ENCODE measurements at places on chromosomes 5 and 9.

- no peak for DNase-seq
Measured at GRCh38 chr5:51487952-51488351, 104.7 kb downstream of the ISL1 start.

- no peak for DNase-seq
Measured at GRCh38 chr5:83312663-83313062, 158.9 kb upstream of the VCAN start.

GRCh38 chr5:5025098-5025773 lies 114.9 kb upstream of the ADAMTS16 start:
- no peak for DNase-seq

DNA sequence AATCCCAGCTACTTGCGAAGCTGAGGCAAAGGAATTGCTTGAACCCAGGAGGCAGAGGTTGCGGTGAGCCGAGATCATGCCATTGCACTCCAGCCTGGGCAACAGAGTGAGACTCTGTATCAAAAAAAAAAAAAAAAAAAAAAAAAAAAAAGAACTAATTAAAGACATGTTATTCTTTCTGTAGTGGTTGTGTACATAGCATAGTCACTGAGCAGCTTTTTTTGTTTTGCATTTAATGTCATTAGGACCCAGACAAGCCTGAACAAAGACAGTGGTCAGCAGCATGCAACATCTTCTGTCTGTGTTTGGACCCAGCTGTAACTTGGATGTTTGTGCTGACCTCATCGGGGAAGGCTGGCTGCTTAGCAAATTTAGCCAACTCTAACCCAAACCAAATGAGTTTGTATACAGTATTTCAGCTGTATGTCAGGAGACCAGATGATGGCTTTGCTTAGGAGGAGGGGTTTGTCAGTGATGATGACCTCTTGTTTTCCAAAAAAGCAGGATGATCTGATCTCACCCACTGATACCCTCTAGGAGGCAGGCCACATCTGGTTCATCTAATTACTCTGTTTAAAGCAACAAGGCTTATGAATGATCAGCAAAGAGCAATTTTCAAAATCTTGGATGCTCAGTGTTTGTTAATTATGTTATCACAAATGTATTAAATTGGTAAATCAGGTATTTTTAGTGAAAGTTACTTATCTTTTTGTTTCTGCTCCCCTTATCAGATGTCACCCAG lies 39.5 kb downstream of the SNCAIP start:
- no peak for DNase-seq

DNA sequence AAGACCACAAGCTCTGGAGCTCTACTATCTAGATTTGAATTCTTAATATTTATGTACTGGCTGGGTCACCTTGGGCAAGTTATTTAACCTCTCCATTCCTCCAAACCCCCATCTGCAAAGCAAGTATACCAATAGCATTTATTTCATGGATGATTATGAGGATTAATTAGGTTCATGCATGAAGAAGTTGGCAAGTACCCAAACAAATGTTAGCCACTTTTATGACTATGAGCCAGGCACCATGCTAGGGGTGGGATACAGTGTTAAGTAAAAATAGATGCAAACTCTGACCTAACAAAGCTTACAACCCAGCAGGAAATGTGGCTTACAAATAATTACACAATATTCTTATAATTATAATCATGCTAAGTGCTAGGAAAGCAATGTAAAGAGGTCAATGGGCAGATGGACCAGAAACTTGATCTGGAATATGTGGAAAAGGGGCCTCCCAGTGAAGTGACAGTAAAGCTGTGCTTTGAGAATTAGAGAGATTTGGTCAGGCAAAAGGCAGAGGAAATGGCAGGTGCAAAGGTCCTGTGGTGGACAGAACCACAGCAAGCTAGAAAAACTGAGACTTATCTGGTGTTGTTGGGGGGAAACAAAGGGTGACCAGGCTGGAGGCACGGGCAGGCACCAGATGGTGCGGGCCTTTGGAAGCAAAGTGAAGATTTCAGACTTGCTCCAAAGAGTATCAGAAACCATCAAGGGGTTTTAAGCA lies 525.2 kb upstream of the TRPC7 start:
- no peak for DNase-seq

DNA sequence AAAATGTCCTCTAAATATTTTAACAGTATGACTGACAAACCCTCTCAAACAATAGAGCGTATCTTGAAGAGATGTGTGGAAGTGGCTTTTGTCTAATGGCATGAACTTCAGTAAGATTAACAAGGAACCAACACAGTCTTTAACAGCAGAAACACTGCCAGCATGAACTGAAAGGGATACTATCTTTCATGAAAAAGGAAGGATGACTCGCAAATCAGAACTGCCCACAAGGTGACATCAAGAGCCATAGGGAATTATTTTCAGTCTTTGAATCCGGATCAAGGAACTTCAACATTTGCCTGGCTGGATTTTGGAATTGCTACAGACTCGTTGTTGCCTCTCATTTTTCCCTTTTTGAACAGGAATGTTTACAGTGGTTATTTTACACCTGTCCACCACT lies 5.1 kb upstream of the HEXB start:
- no peak for DNase-seq

DNA sequence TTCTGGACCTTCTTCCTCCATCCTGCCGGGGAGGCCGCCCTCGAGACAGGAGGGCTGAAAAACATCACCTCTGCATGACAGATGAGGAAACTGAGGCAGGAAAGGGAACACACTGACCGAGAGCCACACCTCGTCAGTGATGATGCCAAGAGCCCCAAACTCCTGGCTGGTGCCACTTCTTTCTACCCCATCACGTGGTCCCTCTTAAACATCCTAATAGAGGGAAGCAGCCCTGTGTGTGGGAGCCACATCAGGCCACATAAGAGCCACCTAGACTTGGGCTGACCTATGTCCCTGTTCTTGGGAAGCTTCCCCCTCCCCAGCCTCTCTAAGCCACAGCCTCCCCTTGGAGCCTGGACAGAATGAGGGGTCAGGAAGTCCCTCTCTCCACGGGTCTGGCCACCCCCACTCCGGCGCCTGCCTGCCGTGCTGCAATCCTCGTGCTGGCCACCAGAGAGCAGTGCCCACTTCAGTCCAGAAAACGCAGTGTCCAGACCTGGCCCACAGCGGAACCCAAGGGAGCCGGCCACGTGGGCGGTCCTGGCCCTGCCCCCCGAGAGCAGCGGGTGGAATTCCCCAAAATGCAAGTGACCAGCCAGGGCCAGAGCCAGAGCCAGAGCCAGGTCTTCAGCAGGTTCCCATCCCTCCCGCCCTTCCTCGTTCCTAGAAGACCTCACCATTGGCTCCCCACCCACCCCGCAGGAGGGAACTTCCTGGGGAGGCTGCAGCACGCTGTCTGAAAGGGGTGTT lies 54.7 kb upstream of the SARDH start:
- peak; percentile 25 for DNase-seq

DNA sequence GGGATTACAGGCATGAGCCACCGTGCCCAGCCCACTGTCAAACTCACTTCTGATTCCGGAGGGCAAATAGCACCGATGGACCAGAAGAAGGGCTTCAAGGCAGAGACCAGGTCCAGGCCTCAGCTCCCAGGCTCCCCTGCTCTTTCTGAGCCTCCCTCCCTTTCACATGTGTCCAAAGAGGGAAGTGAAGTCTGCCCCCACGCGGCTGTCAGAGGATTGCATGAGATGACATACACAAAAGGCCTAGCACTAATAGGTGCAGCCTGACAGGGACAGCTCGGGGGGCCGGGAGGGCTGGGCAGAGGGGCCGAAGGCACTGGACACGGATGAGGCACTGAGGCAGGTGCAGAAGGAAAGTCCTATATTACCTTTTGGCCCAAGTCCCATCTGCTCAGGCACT lies 16.1 kb downstream of the FBP1 start:
- DNase-seq = peak; percentile 6

GRCh38 chr5:155827949-155828348 lies 499.0 kb upstream of the SGCD start:
- no peak for DNase-seq

- peak; percentile 43 for DNase-seq
Measured at GRCh38 chr5:50751064-50751657, 84.7 kb downstream of the PARP8 start.

DNA sequence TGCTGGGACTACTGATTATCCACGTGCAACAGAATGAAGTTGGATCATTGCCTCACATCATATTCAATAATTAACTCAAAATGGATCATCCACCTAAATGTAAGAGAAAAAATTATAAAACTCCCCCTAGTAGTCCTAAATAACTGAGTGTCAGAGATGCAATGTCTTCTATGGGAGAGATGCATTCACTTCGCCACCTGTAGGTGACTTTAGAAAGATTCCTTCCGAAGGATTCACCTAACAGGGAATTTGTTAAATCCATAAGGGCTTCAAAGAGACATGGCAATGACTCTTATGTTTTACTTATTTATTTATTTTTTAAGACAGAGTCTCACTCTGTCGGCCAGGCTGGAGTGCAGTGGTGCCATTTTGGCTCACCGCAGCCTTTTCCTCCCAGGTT lies 526.0 kb downstream of the MTRR start:
- DNase-seq = no peak

DNA sequence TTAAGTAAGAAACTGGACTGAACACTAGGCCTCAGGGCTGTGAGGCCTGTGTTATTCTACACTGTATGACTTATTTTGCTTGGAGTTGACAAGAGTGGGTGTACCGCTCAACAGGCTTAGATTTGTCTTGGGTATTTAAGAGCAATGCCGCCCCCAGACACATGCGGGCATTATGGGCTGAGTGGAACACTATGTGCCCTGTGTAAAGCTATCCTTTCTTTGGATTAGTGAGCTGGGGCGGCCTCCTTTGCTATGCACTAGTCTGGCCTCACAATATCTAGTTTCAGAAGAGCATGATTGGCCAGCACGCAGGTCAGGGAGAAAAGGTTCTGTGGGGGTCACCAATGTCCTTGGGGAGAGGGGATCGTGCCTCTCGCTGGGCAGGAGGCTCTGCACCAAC lies 206.3 kb upstream of the GDNF start:
- DNase-seq = no peak

DNA sequence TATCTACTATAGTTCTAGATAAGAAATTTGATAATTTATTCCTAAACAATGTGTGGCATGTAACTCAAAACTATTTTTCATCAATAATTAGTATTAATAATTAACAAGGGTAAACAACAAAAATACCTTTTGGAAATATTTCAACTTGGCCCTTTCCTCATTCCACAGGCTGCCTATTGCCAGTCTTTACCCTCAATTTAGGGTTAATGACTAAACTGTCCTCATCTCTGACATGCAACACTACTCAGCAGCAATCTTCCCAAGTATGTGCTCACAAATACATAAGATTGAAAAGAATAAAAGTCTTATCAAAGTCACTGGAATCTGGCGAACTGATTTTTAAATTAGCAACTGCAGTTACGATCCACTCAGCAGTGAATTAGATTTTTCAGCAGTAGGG lies 153.6 kb downstream of the GLIS3 start:
- DNase-seq = no peak

DNA sequence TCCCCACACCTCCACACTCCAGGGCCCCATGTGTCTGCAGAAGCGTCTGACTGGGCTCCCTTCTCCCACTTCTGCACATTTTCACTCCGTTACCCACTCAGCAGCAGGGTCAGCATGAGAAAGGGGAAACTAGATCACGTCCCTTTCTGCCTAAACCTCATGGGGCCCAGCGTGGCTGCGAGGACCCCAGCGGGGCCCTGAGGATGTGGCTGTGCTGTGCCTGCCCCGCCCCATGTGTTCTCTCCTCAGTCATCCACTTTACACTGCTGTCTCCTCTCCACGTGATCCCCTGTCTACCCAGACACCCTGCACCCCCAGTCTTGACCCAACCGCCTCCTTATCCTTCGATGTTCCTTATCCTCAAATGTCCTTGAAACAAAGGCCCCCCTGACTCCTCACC lies 59.8 kb upstream of the OTULINL start:
- DNase-seq = no peak

DNA sequence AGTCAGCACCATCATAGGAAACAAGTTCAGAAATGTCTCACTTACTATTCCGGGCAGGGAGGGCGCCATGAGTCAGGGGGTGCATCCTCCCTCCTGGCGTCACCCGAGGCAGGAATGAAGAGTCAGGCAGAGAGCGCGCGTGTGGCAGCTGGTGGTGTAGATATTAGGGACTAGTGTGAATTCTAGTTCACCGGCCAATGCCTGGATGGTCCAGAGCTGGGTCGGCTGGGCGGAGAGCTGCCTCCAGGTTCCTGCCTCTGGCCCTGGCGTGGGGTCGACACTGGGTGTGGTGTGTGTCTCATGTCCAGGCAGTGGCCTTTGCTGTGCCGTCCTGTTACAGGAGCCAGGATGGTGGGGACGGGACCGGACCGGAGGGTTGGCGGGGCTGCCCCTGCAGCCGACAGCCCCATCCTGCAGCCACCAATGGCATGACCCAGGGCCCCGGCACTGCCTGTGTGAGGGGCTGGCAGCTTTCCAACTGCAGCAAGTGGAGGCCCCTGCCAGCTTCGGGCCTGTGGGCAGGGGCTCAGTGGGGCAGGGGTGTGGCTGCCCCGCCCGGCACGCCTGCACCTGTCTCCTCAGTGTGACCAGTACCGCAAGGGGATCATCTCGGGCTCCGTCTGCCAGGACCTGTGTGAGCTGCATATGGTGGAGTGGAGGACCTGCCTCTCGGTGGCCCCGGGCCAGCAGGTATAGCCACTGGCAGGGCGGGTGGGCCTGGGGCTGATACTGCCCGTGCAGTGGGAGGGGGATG lies 9.1 kb downstream of the DIPK1B start:
- no peak for DNase-seq

- no peak for DNase-seq
Measured at GRCh38 chr5:142395334-142395733, 70.5 kb upstream of the SPRY4 start.

- DNase-seq = no peak
Measured at GRCh38 chr5:37938076-37938852, 98.4 kb upstream of the GDNF start.

DNA sequence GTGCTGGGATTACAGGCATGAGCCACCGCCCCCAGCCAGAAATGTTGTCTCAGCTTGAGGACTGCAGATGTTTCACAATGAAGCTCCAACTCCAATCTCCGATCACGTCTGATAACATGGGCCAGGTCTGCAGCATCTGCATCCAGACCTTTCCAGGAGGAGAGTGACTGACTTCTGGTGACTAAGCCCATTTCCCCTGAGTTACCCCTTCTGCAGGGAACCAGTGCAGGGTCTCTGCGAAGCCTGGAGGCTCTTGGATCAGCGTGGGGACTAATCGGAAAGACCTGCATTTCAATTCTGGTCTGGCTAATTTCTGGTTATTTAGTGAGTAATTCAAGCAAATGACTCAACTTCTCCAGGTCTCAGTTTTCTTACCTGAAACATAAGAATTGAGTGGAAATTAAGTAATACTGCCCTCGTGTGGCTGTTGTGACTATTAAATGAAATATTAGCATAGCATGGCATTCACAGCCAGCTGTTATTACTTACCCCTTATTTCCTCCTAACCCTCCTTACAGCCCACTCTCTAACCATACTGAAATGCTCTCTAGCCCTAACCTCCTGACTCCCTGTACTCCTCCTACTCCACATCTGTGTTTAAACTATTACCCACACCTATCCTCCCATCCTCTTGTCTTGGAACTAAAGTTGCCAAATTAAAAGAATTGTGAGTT lies 2.2 kb upstream of the GNPDA1 start:
- DNase-seq = peak; percentile 75

Measured in activated CD4-positive, alpha-beta T cell treated with anti-CD3 and anti-CD28 coated beads for 4 hours (primary cell).